MM.1S (cell line): ENCODE measurements at places on chromosomes 7 and 10.

DNA sequence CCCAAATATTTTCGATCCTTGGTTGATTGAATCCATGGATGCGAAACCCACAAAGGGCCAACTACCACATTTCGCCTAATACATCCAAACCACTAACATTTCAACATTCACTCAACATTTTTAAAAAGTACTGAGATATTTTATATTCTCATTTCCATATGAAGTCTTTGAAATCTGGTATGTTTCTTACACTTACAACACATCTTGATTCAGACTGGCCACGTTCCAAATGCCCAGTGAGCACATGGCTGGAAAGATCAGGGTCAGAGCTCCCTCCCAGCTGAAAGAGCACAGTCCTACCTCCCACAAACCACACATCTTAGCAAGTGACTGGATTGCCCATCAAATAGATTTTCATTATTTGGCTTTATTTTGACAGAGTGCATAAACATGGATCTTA is 18.9 kb downstream of the NCAPG2 start:
- H3K4me3 ChIP-seq, result no peak overlapping the region
- peaks cover 44% of the 10 kb centered on the region for H3K36me3 ChIP-seq
- DNase-seq, result no peak
- no peak overlapping the region for H3K27ac ChIP-seq
- H3K27me3 ChIP-seq, result no peaks in the 10 kb centered on the region

DNA sequence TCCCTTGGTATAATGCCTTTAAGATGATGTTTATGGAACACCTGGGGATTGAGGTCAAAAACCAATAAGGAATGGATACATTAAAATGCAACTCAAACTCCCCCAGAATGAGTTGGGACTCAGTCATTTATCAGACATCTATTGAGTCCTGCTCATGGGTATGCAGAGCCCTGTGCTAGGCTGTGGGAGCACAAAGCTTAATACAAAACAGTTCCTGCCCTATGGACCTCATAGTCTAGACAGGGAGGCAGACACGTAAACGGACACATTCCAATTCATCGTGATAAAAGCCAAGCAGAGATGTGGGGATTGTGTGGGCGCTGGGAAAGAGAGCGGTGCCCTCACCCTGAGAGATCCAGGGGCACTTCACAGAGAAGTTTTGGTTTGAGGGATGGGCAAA is 181.7 kb downstream of the PTEN start:
- no peak overlapping the region for H3K27ac ChIP-seq
- no peak for DNase-seq
- H3K36me3 ChIP-seq, result no peaks in the 10 kb centered on the region
- no peaks in the 10 kb centered on the region for H3K27me3 ChIP-seq
- no peaks in the 10 kb centered on the region for H3K4me1 ChIP-seq
- no peak overlapping the region for H3K4me3 ChIP-seq

DNA sequence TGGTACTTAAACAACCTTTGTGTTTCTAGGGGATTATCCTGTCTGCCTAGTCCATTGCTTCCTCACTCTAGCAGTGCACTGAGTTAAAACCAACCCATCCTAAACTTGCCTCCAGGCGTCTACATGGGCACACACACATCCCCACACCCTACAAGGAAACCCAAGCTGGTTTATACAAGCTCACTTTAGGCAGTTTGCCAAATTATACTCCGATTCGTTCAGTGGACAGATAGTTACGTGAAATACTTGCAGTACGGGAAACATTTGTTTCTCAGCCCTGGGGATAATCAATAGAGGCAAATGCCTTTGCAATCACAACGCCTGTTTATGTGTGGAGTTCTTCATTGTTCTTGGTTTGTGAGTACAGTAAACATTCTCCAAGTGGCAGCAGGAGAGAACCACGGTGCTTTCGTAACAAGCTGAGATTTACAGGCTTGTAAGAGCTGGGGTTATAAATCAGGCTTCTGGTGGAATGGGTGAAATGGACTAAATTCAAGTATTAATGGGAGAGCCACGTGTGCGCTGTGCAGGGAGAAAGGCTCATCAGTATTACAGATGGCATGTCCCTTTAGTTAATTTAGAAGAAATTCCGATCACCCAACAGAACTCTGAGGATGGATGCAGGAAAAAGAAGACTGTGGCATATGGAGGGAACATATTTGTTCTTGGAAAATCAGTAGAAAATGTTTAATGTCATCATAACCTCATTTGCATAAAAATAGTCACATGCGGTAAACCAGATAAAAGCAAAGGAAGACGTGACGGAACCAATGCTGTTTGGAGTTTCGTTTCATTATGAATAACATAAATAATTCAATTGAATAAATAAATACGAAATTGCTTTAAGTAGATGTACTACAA is 217.1 kb downstream of the GALNT17 start:
- no peaks in the 10 kb centered on the region for H3K27me3 ChIP-seq
- no peak overlapping the region for H3K27ac ChIP-seq
- H3K4me3 ChIP-seq, result no peak overlapping the region
- no peak for DNase-seq

DNA sequence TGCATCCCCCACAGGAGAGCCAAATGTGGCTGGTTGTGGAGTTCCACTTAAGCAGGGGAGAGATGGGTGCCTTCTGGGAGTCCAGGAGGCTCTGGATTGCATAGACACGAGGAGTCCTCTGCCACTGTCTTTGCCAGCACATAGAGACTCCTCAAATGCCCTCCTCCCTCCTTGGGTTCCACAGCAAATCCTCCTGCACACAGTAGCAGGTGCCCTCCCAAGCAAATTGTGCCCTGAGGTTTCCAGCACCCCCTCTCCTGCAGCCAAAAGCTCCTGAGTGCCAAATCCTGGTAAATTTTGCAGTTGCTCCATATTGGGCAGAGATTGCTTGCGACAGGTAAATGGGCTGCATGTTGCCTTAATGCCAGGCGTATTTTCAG is 5.8 kb downstream of the EVX1 start:
- H3K27me3 ChIP-seq, result peaks cover 33% of the 10 kb centered on the region
- DNase-seq, result no peak
- no peaks in the 10 kb centered on the region for H3K4me1 ChIP-seq
- H3K36me3 ChIP-seq, result no peaks in the 10 kb centered on the region

GRCh38 chr7:78334426-78334825 is 535.9 kb downstream of the PHTF2 start:
- H3K4me3 ChIP-seq, result no peak overlapping the region
- DNase-seq, result no peak
- H3K4me1 ChIP-seq, result no peaks in the 10 kb centered on the region
- no peak overlapping the region for H3K27ac ChIP-seq
- H3K36me3 ChIP-seq, result no peaks in the 10 kb centered on the region
- no peaks in the 10 kb centered on the region for H3K27me3 ChIP-seq

- DNase-seq, result peak; percentile 54
- H3K4me3 ChIP-seq, result peak overlapping the region; percentile 91
- H3K36me3 ChIP-seq, result no peaks in the 10 kb centered on the region
These were observed 666 bp upstream of the MAP3K8 start for GRCh38 chr10:30433306-30433729.

GRCh38 chr7:70098905-70099672 is 500.8 kb downstream of the AUTS2 start:
- no peak for DNase-seq
- H3K4me1 ChIP-seq, result no peaks in the 10 kb centered on the region
- no peaks in the 10 kb centered on the region for H3K36me3 ChIP-seq
- no peaks in the 10 kb centered on the region for H3K27me3 ChIP-seq
- H3K27ac ChIP-seq, result no peak overlapping the region
- no peak overlapping the region for H3K4me3 ChIP-seq

- H3K4me3 ChIP-seq, result no peak overlapping the region
- no peak for DNase-seq
- H3K27ac ChIP-seq, result no peak overlapping the region
- peaks cover 21% of the 10 kb centered on the region for H3K36me3 ChIP-seq
These were observed 16.9 kb downstream of the PTEN start for GRCh38 chr10:87880336-87880735.

- no peak overlapping the region for H3K27ac ChIP-seq
- H3K4me1 ChIP-seq, result peaks cover 5% of the 10 kb centered on the region; the same call in 1 of the 2 replicates
- no peak overlapping the region for H3K4me3 ChIP-seq
- DNase-seq, result no peak
- H3K27me3 ChIP-seq, result no peaks in the 10 kb centered on the region
These were observed 206.6 kb upstream of the GPR26 start for GRCh38 chr10:123459371-123460091.

DNA sequence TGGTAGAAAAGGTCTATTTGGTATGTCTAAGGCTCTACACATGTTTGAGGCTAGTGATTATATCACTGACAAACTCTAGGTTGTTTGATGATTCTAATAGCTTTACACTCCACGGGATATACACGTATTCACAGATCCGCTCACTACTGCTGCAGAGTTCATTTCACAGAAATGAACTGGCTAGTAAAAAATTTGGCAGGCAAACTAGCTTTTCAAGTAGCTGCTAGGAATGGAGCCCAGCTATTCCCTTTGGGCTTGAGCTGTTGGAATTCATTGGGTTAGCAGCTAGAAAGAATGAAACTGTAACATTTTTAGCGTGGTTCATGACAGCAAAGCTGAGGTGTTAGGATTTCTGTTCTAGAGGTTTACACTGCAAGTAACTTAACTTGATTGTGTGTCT is 37.6 kb downstream of the R3HCC1L start:
- H3K4me1 ChIP-seq, result peaks cover 4% of the 10 kb centered on the region
- H3K36me3 ChIP-seq, result no peaks in the 10 kb centered on the region; the same call in 1 of the 2 replicates
- DNase-seq, result no peak
- H3K27me3 ChIP-seq, result no peaks in the 10 kb centered on the region
- H3K4me3 ChIP-seq, result no peak overlapping the region
- no peak overlapping the region for H3K27ac ChIP-seq

DNA sequence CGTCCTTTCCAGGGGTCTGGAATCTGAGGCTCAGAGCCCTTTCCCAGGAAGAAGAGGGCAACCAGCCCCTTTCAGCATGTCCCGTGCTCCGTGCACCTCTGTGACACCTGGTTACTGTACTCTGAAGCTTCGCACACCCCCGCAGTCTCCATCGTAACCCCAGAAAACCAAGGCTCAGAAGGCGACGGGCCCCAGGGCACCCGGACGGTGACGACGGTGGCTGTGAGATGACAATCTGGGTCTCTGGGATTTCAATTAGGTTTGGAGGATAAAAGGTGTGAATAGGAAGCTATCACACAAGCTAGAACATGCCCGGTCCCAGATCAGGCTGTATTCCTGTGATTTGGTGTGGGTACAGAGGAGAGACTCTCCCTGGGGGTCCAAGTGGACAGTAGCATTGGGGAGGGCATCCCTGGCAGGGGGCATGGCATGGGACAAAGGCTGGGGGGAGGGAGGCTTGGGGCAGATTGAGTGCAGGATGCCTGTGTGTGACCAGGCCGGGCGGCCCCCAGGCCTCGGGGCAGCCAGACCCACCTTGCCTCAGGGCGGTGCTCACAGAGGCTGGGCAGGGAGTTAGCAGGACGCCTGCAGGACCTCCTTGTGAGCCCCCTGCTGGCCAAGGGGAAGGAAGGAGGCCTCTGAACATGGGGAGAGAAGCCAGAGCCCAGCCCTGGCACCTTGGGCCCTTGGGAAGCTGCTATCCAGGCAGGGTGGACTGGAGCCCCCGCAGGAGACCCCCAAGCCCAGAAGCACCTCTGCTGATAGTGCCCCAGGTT is 23.4 kb upstream of the PSMG3 start:
- H3K27ac ChIP-seq, result no peak overlapping the region
- H3K36me3 ChIP-seq, result no peaks in the 10 kb centered on the region
- H3K4me3 ChIP-seq, result no peak overlapping the region
- DNase-seq, result no peak
- no peaks in the 10 kb centered on the region for H3K4me1 ChIP-seq
- H3K27me3 ChIP-seq, result peaks cover 83% of the 10 kb centered on the region
